ENCODE measurements at places on chromosomes 2 and 18.

- no peak for DNase-seq
Measured at GRCh38 chr2:40344364-40344763, 107.5 kb downstream of the SLC8A1 start.

GRCh38 chr2:80830891-80831290 is 526.3 kb upstream of the LRRTM1 start:
- DNase-seq = no peak

GRCh38 chr2:230434677-230435324 is 18.8 kb downstream of the SP100 start:
- DNase-seq = no peak

GRCh38 chr2:120109186-120110061 is 96.5 kb downstream of the EPB41L5 start:
- no peak for DNase-seq

DNA sequence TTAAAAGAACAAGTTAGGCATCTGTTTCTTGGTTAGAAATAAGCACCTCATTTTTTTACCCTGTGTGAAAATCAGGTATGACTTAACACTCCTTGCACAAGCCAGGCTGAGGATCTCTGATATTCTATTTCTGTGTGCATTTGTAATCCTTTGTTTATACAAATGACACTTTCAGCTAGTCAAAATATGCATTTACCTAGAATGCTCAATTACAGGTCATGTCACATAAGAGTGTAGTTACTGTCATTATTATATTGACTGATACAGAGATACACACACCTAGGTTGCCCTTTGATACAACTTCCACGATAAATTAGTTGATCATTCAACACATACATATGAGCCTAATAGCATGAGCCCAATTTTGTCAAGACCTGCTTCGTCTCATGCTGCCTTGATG is 144.3 kb downstream of the CHST9 start:
- DNase-seq = no peak

- no peak for DNase-seq
Measured at GRCh38 chr2:75289771-75290170, 90.5 kb upstream of the TACR1 start.

DNA sequence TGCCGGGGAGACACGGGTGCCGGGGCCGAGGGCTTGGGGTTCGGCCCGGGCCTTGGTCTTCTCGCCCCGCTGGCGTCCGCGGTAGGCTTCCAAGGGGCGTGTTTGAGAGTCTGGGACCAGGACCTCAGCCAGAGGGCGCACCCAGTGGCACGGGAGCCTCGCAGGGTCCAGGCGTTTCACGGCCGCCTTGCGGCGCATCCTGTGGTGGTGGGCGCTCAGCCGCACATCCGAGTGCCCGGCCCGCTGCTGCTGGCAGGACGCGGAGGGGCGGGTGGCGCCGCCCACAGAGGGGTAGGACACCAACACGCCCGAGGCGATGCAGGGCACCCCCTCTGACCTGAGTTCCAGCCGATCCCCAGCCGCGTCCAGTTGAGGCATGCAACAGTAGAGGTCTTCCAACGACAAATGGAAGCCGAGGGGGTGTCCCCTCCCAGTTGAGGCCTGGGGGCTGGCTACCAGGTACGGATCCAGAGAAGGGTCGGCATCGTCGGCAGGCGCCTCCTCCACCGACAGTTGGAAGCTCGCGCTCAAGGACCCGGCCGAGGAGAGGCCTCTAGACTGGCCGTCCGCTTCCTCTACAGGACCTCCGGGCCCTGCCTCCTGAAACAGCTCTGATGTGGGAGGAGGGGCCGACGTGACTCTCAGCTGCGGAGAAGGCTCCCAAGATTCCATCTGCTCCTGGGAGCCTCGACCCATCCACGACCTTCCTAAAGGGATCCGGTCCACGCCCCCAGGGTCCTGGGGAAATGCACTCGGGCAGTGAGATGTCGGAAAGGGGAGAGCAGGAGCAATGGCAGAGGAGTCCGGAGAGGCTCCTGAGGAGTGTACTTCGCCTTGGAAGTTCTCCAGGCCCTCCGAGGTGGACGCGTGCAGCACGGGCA is 6.3 kb downstream of the C2orf81 start:
- peak; percentile 75 for DNase-seq

GRCh38 chr2:199903111-199903510 is 8.0 kb upstream of the C2orf69 start:
- no peak for DNase-seq

DNA sequence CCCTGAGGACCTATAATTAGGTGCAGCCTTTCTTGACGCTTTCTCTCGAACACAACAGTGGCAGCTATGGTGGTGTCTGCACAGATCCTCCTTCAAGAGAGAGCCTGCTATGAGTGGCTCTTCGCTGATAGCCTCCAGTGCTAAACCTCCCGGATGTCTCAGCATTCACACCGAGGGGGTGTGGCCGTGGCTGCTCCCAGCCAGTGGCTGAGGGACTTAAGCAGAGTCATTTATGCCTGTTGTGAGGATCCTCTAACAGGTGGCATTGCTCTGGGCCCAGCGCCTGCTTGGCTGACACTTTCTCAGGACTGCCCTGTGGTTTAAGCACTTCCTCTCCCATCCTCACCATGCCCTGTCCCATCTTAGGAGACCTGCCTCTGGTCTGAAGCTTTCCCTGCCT is 592.0 kb upstream of the LRRTM1 start:
- no peak for DNase-seq

DNA sequence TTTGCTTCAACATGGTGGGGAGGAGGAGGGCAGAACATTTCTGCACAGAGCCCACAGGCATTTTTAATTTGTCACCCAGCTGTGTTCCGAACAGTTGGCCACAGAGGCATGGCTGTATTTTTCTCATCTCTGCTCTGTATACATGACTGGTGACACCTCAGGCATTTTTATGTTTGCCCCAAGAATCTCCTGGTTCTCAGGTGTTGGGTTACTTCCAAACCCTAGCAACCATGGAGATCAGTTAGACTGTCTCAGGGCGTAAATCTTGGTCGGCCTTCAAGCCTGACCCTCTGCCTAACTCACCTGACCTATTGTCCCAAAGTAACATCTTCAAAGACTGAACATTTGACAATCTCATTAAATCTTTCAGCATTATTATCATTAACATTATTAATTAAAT is 100.0 kb downstream of the ABCA12 start:
- no peak for DNase-seq

DNA sequence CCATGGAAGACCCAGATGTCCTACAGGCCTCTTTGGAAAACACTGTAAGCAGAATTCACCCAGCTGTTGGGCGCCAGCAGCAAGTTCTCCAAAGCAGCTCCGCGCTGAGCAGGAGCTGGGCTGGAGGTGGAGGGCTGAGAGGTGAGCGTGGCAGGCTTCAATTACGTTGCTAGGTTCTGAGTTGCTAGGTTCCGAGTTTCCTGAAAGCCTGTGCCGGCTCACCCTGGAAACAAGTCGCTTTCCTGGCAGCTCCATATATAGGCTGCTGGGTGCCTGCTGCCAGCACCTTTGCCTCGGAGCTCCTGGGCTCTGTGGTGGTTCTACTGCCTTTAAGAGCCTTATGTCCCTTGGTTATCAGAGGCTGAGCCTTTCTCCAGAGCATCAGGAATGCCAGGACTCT is 14.4 kb upstream of the EGR4 start:
- no peak for DNase-seq

GRCh38 chr2:236086971-236087465 is 81.2 kb downstream of the GBX2 start:
- no peak for DNase-seq

GRCh38 chr18:60259052-60259681 is 113.4 kb downstream of the MC4R start:
- no peak for DNase-seq

DNA sequence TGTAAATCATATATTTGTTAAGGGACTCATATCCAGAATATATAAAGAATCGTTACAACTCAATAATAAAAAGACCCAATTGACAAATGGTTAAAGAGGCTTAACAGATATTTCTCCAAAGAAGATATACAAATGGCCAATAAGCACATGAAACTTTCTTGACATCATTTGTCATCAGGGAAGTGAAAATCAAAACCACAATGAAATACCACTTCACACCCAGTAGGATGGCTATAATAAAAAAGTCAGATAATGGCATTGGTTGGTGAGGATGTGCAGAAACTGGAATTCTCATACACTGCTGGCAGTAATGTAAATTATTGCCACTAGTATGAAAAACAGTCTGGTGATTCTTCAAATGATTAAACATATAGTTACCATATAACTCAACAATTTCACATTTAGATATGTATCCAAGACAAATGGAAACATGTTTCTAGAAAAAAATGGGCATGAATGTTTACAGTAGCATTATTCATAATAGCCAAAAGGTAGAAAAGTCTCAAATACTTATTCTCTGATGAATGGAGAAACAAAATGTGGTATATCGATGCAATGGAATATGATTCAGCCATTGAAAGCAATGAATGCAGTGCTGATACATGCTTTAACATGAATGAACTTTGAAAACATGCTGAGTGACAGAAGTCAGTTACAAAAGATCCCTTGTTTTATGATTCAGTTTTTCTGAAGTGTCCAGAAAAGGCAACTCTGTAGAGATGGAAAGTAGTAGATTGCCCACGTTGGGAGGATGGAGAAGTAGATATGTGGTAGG is 304.6 kb upstream of the ZEB2 start:
- DNase-seq = no peak

DNA sequence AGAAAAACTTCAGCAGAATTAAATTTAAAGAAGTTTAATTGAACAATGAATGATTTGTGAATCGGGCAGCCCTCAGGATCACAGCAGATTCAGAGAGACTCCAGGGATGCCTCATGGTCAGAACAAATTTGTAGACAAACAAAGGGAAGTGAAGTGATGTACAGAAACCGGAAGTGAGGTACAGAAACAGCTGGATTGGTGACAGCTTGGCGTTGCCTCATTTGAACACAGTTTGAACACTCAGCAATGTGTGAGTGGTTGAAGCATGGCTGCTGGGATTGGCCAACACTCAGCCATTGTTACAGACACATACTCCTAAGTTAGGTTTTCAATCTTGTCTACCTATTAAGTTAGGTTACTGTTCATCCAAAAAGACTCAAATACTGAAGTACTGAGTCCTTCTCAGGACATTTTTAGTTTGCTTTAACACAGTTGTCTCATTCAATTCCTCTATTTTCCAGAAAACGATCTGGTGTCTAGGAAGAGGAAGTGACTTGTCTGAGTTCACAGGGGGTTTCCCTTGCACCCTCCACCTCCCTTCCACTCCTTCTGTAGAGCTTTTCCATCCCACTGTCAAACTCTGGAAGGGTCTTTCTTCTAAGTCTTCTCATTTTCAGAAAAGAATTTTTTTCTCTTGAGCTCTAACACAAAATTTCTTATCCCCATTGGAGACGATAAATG is 137.9 kb downstream of the SLC4A3 start:
- DNase-seq = no peak

GRCh38 chr2:68828887-68829708 is 42.1 kb downstream of the BMP10 start:
- peak; percentile 75 for DNase-seq

- DNase-seq = no peak
Measured at GRCh38 chr2:98698896-98699295, 32.0 kb downstream of the MGAT4A start.

DNA sequence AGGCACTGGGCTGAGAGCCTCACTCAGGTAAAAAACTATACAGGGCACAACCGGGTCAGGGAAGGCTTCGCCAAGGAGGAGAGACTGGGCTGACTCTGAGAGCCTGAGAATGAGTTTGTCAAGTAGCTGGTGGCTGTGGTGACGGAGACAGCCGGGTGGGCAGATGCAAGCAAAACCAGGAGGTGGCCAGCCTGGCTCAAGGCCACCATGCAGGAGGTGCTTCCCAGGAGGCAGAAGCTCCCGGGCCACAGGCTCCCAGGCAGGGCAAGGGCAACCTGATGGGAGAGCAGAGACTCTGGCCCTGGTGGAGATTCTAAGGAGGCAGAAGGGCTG is 2.9 kb upstream of the INHBB start:
- DNase-seq = no peak

DNA sequence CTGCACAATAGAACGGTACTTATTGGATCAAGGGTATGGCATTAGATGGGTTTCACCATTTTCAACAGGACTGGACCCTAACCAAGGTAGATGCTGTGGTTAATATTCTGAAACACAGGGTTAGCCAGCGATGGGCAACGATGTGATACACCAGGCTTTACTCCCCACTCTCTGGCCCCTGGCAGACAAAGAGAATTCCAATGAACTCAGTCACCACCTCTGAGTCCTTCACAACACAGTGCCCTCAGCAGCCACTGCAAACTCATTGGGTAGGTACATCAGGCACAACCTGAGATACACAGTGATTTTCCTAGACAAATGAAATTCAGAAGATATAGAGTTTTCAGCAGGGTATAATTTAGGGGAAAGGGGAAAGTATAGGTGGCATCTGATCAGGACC is 634.5 kb downstream of the ZEB2 start:
- no peak for DNase-seq

DNA sequence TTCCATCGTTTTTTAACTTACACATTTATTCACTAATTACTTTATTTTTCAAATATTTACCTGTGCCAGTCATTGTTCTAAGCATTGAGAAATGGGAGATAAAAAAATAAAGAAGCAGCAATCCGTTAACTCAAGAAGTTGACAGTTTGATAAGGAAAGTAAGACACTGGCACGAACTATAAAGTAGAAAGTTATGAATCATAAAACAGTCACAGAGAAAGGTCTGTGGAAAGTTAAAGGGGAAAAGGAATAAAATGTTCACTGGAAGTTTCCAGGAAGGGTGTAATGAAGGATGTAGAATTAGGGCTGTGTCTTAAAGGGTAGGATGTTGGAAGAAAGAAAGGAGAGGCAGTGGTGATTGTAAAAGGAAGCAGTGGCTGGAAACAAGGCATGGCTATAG is 118.9 kb downstream of the RDH14 start:
- no peak for DNase-seq

GRCh38 chr18:72056171-72056570 is 488.0 kb downstream of the CBLN2 start:
- no peak for DNase-seq

DNA sequence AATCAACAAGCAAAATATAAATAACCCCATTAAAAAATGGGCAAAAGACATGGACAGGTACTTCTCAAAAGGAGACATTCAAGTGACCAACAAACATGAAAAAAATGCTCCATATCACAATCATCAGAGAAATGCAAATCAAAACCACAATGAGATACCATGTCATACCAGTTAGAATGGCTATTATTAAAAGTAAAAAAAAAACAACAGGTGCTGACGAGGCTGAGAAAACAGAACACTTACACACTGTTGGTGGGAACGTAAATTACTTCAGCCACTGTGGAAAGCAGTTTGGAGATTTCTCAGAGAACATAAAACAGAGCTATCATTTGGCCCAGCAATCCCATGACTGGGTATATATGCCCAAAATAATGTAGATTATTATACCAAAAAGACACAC is 69.1 kb downstream of the CWC22 start:
- DNase-seq = no peak

- no peak for DNase-seq
Measured at GRCh38 chr2:228433721-228434120, 252.2 kb upstream of the SPHKAP start.

All from activated CD8-positive, alpha-beta memory T cell treated with anti-CD3 and anti-CD28 coated beads for 24 hours (primary cell).